ENCODE measurements at places on chromosomes 12 and 14.

DNA sequence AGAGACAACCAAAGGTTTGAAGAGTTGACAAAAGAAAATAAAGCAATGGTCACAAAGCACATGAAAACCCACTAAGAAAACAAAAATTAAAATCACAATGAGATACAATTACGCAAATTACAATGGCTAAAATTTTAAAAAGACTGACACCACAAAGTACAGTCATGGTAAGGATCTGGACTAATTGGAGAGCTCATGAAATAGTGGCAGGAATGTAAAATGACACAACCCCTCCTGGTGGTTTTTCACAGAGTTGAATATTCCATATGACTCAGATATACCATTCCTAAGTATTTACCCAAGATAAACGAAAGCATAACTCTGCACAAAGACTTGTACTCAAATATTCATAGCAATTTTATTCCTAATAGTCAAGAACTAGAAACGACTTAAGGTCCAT lies 65.9 kb downstream of the NOVA1 start:
- no peak for DNase-seq

DNA sequence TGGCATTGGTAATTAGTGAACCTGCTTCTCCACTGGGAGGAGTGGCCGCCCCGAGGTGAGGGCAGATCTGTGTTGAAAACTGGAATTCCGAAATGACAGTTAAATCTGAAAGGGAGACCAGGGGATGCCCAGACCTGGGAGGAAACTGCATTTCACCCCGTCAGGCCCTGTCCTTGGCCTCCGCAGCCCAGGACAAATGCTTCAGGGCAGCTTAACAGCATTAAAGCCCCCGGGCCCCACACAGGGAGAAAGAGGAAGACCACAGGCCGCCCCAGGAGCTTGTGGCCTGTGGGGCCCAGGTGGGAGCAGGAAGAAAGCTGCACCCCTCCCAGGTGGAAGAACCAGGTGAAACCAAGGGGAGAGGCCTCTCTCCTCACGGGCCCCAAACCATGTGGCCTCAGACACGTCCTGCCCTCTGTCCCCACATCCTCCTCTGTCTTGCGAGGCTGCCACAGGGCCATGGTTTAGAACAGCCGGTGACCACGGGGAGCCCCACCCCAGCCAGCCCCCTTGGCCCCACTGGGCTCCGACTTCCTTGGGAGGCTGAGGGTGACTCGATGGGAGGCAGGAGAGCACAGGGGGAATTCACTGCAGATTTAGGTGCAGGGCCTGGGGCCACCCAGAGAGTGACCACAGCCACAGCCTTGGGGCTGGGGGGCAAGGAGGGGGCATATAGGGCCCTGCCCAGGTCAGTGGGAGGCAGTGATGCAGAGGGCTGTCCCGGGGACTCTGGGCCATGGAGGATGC lies 265.4 kb downstream of the ADGRD1 start:
- DNase-seq = no peak

DNA sequence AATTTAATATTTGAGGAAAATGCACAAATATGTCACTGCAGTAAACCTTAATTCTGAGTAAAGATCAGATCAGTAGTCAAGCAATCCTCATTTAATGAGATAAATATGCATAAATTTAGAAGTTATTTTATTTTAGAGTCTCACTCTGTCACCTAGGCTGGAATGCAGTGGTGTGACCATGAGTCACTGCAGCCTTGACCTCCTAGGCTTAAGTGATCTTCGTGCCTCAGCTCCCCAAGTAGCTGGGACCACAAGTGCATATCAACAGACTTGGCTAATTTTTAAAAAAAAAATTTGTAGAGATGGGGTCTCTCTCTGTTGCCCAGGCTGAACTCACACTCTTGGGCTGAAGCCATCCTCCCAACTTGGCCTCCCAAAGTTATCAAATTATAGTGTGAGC lies 41.3 kb downstream of the LMO3 start:
- DNase-seq = no peak

DNA sequence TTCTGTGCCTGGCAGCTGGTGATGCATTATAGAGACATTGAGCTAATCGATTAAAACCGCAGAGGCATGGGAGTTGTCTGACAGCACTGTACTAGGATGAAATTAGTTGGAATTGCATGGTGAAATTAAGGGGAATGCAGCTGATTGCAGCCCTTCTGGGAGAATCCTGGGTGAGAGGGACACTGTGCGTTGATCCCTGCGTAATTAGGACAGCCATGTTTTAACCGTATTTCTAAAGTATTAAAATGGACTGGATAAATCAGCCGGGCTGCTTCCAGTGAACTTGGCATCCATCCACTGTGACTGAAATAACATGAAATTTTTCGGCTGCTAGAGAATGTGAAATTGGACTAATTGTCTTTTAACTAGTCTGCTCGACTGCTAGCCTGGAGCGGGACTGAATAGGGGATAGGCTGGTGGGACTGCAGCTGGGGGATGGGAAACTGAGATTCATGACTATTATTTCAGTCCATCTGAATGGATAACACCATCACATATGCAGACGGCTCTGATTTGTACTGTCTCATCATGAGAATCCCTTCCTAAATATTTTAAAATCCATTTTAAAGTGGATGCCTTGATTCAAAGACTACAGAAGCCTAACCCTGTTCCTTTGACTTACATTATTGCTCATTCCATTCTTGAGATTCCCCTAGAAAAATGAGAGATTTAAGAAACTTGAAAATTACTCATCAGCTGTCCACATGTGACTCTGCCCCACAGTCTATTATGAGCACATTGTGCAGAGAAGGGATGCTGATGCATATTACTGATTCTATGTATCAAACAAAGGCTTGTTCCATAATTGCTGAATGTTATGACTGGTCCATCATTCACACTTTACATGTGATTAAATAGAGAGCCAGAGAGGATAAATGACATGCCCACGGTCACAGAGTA lies 343.9 kb downstream of the NPAS3 start:
- no peak for DNase-seq

DNA sequence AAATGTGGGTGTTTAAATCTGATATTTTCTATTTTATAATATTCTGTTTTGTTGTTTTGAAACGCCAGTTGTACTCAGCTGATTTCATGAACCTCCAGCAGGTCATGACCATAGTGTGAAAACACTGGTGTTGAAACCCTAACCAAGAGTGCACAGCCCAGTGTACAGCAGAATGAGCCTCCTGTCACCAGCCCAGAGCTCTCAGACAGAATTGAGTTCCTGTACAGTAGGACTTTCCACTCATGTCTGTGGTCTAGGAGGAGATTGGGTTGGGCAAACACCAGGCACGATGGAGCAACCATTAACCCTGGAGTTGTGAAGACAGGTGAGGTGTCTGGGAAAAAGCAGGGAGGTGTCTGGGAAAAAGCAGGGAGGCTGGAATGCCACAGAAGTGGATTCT lies 908.8 kb downstream of the VRK1 start:
- DNase-seq = no peak

DNA sequence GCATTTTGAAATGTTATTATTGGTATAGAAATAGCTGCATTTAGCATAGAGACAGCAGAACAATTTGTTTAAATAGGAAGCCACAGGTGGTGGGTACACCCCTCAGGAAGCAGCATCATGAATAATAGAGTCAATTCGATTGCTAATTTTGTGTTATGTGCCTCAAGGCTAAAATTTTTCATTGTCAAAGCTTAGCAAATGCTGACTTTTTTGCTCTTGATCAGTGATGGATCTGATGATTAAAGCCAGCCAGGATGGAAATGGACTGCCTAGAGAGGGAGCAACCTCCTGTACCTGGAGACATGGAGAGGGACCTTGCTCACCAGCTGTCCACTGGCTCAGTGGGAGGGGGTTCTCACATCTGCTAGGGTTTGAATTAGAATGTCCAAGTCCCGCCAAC lies 4.5 kb upstream of the KRT8 start:
- DNase-seq = no peak

- no peak for DNase-seq
Observed at GRCh38 chr12:25553098-25553497, at the start of gene LMNTD1. Gene LMNTD1, minus strand, starts transcription at chr12:25553283. Its CDS starts 324 bp downstream, at chr12:25552959.

DNA sequence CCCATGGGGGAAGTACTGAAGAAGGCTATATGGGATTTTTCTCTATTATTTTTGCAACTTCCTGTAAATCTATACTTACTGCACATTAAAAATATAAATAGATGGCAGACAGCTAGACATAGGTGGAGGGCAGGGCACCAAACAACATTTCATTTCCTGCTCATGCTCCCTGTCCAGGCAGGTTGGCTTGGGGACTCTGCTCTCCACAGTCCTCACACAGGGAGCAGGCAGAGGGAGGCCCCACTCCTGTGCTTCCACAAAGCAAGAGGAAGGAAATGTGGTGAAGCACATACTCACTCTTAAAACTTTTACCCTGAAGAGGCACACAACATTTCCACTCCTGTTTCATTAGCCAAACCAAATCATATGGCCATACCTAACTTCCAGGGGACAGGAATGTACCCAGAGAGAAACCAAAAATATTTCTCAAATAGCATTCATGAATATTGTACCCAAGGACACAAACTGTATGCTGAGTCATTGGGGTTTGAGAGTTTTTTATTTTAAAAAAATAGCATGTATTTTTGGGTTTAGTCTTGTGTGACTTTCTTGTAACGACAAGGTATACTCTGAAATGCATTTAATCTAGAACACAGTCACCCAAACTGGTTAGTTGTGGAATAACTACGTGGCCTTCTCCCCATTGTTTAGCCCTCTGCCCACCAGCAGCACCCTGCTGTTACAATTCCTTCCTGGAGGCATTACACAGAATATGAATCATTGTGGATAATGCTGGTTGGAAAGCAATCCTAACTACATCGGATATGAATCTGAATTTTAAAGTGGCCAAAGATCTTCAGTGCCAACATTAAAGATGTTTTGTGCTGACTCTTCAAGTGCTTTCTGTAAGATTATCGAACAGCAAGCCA lies 40.9 kb downstream of the RTN1 start:
- no peak for DNase-seq

DNA sequence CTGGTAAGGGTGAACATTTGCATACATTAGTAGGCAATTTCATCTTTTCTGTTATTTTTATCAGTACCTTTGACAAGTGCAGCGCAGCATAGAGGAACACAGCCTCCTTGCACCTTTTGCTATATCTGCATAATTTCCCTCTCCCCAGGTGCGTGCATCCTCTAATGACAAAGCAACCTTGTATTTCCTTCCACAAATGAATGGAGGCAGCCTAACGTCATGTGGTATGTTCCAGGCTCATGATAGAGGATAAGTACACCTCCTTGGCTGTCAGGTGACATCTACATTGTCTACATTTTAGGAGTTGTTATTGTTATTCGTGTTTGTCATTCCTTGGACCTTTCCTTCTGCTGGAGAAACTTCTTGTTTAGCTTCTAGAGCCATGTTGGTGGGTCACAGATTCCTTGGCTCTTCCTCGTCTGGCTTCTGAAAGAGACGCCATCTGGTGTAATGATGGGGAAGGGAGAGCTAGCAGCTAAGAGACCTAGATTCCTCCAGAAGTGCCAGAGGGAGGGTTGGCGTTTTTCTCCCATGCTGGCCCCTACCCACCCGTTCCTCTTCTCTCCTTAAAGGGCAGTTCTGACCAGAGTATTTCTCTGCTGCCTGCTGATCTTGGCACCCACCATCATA lies 37.0 kb downstream of the EVL start:
- DNase-seq = no peak

- no peak for DNase-seq
Observed at GRCh38 chr12:40194846-40195245, 30.0 kb upstream of the LRRK2 start.

- no peak for DNase-seq
Observed at GRCh38 chr12:15932971-15933370, 21.8 kb downstream of the DERA start.

DNA sequence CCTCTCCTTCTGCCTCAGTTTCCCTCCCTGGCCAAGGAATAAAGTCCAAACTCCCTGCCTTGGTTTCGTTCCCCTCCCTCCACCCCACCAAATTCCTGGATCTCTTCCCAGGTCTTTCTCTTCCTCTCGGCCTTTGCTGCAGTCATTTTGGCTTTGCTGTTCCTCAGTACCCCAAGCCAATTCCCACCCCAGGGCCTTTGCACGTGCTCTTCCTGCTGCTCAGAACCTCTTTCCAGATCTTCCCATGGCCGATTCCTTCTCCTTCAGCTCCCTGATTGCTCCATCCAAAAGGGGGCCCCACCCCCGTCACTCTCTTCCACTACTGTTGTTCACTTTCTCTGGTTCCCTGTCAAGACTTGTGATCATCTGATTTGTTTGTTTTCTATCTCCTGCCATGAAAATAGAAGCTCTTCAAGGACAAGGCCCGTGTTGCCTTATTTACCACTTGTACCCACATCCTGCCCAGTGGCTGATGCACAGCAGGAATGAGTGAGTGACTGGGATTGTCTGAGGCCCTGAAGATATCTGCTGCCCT lies 3.1 kb downstream of the HNF1A start:
- DNase-seq = no peak

- DNase-seq = peak; percentile 71
Observed at GRCh38 chr12:39619660-39620433, at the start of gene ABCD2. Gene ABCD2, minus strand, starts transcription at chr12:39619803. Its CDS starts 188 bp downstream, at chr12:39619615.

GRCh38 chr12:110858848-110859247 lies 12.1 kb downstream of the CCDC63 start:
- DNase-seq = no peak
